ENCODE measurements at places on chromosomes 5 and 9.

DNA sequence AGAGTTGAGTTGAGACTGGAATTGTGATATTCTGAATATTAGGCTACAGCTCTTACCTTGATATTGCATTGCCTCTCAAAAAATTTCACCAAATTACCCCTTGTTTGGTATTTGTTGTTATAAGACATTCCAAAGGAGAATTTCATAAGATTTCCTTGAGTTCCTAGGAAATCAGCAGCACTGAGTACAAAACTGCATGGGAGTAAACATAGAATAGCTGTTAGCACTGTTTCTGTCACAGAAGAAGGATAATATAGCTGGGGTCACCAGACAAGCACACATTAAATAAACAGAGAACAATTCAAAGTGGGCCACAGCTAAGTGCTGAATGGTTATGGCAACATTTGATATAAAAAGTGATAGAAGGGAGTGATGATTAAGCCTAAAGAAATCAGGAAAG, 724.3 kb downstream of the PRELID2 start:
- no peak for DNase-seq

DNA sequence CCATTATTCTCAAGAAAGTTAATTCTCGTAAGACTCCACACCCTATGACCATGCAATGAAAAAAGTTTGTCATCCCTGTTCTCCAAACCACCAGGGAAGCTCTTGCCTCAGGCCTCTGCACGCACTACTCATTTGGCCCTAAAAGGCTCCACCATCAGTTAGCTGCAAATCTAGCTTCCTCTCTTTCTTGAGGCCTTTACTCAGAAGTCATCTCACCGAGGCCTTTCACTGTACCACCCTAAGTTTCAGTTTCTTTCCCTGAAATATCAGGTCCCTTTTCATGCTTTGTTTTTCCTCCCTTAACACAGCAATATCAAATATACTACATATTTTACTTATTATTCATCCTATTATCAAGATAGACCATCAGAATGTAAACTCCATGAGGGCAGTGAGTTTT, 39.1 kb downstream of the OXCT1 start:
- no peak for DNase-seq

DNA sequence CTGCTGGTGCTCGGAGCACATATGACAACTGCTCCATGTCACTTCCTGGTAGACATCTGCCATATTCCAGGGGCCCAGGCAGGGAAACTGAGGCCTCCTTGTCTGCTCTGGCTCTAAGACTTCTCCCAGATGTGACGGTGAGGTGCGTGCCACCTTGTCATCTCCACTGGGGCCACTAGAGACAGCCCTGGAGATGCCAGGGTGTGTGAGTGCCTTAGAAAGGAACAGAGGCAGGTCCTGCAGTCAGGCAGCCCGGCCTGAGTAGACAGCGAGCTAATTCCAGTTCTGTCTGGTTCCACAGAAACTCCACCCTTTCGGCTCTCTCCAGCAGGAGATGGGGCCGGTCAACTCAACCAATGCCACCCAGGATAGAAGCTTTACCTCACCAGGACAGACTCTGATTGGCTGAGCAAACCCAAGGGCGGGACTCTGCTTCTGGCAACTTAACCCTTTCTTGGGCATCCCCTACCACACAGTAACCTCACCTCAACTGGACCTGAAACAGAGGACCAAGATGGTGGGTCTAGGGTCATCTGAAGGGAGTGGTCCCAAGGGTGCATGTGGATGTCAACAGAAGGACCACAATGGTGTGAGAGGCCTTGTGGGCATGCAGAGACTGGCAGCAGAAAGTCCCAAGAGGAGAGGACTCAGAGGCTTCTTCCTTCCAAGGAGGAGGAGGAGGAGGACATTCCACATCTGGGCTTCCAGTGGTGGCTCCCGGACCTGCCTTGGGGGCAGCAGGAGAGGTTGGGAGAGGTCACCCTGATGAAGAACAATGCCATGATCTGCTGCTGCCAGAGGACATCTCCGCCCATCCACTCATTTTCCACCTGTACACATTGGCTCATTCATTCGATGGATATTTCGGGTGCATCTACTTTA, 77.7 kb downstream of the RGS3 start:
- DNase-seq, result peak; percentile 71

- no peak for DNase-seq
Observed at GRCh38 chr5:161420521-161420920, 126.0 kb downstream of the GABRB2 start.

DNA sequence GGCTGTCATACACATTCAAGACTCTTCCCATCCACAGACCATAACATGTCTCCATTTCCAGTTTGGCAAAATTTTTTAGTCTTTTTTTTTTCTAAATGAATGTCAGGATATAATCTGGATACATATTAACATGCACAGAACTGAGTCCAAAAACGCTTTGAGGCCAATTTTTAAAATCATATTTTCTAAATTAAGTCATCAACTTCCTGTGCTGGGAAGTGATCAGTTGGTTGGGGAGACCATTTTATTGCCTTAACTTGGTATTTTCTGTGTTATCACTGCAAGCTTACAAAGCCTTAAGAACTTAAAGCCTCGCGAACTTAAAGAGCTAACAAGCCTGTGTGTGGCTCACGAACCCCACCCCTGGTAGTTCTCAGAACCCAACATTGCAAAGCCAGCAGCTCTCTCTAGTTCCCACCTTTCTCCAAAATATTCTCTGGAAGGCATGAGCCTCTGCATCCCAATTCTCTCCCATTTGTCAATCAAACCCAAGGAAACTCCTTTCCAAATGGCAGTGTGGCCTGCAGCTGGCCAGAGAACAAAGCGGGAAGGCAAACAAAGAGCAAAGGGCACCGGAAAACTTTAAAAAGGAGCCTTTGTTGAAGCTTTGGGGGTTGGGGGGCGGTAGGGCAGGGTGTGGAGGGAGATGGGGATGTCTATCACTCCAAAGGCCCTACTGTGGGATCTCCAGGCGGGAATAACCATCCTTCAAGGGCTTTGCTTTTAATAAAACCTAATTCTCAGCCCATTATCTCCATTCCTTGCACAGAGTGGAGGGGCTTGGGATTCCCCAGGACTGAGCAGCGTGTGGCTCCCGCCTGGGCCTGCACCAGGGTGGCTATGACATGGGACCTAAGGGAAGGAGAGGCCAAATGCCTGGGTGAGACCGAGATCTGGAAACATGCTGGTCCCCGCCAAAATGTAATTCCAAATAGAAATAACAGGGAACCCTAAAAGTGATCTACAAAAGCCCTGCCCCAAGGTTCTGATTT, 65.0 kb downstream of the ROR2 start:
- DNase-seq, result peak; percentile 20

GRCh38 chr9:14344941-14345353, 31.0 kb upstream of the NFIB start:
- no peak for DNase-seq

DNA sequence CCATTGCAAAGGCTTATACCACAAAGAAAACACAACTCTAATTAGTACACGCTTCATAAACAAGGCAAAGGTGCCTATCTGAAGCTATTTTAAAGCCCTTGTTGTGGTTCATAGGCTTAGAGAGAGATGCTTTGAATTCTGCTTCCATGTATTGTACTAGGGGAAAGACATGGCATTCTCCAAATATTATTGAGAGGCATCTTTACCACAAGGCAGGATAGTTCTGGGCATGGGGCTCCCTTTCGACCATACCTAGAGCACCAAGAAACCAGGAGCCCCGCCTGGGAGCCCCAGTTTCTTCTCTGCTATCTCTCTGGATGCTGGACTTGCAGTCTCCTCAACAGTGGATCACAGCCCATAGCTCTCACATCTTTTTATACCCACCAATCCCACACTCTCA, 93.7 kb downstream of the NFIB start:
- DNase-seq, result no peak

- peak; percentile 22 for DNase-seq
Observed at GRCh38 chr9:110371411-110372007, 33.8 kb upstream of the TXNDC8 start.

- DNase-seq, result no peak
Observed at GRCh38 chr9:127796225-127796813, 6.4 kb upstream of the FPGS start.

GRCh38 chr9:3509926-3510325, 15.9 kb downstream of the RFX3 start:
- DNase-seq, result no peak

- no peak for DNase-seq
Observed at GRCh38 chr9:115353681-115354080, 235.7 kb upstream of the TNC start.

- DNase-seq, result no peak
Observed at GRCh38 chr5:179129607-179130071, 69.5 kb downstream of the ZNF354C start.

GRCh38 chr9:70340572-70340971, 73.9 kb downstream of the KLF9 start:
- peak; percentile 34 for DNase-seq

DNA sequence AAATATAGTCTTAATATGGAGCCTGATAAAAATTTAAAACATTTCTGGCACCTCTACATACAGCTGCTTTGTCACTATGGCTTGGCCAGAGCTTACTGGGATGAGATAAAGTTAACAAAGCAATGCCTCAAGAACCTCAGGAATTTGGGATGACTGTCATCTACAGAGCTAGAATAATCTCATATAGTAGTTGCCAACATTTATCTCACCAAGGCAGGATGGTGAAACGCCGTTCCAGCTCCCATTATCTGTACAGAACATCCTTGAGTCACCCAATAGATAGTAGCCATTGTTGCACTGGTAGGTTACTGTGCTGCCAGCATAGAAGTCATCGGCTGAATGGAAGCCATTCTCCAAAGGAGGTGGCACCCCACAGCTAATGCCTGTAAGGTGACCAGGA, 94.6 kb upstream of the TXNDC8 start:
- no peak for DNase-seq

DNA sequence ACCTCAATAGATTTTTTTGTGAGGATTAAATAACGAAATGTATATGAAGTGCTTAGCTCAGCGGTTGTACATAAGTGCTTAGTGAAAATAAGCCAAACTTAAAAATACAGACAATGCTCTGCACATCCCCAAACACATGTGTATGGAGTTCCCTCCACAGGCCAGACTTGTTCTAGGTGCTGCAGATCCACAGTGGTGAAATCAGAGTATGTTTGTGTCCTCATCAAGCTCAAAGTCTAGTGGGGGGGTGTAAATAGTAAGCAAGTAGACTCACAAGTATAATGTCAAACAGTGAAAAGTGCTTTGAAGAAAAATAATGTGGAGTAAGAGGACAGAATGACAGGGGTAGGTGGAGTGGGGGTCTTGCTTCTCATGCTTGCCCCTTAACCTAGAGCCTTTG, 157.4 kb upstream of the SPRY4 start:
- no peak for DNase-seq

DNA sequence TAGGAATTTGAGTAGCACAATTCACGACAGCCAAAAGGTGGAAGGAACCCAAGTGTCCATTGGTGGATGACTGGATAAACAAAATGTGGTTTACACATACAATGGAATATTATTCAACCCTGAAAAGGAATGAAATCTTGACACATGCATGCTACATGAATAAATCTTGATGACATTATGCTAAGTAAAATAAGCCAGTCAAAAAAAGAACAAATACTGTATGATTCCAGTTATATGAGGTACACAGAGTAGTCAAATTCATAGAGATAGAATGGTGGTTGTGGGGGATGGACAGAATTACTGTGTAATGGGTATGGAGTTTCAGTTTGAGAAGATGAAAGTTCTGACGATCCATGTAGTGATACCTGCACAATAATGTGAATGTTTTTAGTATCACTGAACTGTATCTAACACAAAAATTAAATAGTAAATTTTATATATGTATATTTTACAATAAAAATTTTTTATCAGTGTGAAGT, 117.7 kb upstream of the GNA14 start:
- DNase-seq, result no peak

GRCh38 chr5:127294829-127295228, 4.2 kb downstream of the MEGF10 start:
- DNase-seq, result peak; percentile 31

DNA sequence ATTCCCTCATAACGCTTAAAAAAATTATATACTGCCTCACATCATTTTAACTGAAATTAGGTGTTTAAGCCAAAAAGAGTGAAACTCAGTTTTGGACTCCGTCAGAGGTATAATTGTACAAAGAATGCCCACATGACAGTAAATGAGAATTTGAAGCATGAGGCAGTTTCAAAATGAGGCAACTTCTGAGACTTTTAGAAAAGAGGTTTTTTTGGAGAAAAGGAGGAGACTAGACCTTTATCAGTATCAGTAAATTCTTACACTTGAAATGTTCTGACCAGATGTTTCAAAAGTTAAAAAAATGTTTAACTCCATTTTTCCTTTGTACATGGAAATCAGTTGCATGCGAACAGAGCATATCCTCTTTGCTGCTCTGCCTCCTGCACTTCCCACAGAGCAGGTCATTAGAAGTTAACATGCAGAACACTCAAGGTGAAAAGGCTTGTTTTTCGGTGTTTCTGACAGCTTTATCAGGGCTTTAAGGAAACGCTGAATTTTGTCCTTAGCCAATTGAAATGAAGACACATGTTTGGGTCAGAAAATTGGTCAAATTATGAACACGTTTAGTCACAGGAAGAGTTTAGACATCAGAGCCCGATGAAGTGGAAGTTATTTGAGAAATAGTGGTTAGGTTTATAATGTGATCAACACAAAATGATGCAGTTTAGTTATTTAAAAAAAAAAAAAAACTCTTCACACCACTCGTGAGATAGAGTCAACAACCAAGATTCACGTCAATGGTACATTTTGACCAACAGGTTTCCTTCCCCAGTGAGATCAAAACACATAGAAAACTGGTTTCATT, 59.5 kb downstream of the PIK3R1 start:
- no peak for DNase-seq

GRCh38 chr5:72268753-72269410, 51.2 kb downstream of the MRPS27 start:
- DNase-seq, result no peak

GRCh38 chr5:172796306-172796705, 25.3 kb upstream of the DUSP1 start:
- no peak for DNase-seq

- peak; percentile 77 for DNase-seq
Observed at GRCh38 chr9:33813712-33814641, 3.0 kb upstream of the UBE2R2 start.

GRCh38 chr9:35852876-35853865, 17.0 kb downstream of the OR13J1 start:
- DNase-seq, result no peak

DNA sequence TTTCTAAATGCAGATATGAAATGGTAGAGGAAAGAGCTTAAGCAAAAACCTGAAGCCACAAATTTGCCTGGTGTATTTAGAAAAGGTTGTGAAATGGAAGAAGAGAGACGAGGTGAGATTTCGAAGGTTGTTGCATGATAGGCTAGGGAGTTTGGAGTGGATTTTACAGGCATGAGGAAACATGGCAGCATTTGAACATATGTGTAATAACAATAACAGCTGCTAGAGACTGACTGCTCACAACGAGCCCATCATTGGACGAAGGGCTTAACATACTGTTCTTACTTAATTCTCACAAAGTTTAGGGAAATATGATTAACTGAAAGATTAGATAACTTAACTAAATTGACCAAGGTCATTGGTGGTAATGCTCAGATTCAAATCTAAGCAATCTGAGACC, 108.1 kb downstream of the JAKMIP2 start:
- DNase-seq, result no peak
